ENCODE measurements at places on chromosomes 2 and 18. TPM values are rescaled to one million over a fixed set of nuclear protein-coding genes. Genes with fewer than 3 reads are reported as not detected.

The GATA6 gene
- 0.44 TPM for total RNA-seq

The CRYGC gene
- not detected for total RNA-seq

The ABCB11 gene
- under 0.01 TPM for total RNA-seq

The NYAP2 gene
- total RNA-seq: not detected

The LRRC30 gene
- not detected for total RNA-seq

The DUSP19 gene
- total RNA-seq: 1.8 TPM

The GPR148 gene
- total RNA-seq: not detected

The DYNAP gene
- total RNA-seq: not detected

Data from bladder microvascular endothelial cell (primary cell).